Tibial artery (tissue), 4 donors: ENCODE measurements at places on chromosomes 12 and 14.

- H3K4me1 ChIP-seq: no peaks in the 10 kb centered on the region
- no peaks in the 10 kb centered on the region for H3K36me3 ChIP-seq
- DNase-seq: no peak
- no peak overlapping the region for H3K27ac ChIP-seq
- no peaks in the 10 kb centered on the region for H3K27me3 ChIP-seq
These were observed 7.5 kb downstream of the BDKRB2 start for GRCh38 chr14:96212140-96212539.

- no peak for DNase-seq
- H3K4me1 ChIP-seq: no peaks in the 10 kb centered on the region
- no peaks in the 10 kb centered on the region for H3K36me3 ChIP-seq
These were observed 110.0 kb downstream of the EFCAB11 start for GRCh38 chr14:89844508-89844907.

DNA sequence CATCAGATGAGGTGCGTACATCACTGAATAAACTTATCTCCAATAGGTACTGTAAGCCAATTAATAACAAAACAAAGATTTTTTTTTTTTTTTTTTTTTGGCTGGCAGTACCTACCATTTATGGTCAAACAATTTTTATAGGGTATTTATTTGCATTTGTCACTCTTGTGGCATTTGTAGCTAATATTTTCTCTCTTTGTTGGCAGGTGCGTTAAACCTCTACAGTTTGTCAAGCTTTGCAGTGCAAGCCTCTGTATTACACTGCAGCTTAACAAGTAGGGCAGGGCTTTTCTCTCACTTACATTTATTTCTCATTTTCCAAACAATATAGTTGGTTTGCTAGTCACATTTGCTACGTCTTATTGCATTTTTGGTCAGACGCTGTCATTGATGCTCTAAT, 12.3 kb downstream of the PRPF39 start:
- no peaks in the 10 kb centered on the region for H3K4me1 ChIP-seq
- H3K27me3 ChIP-seq: no peaks in the 10 kb centered on the region
- H3K27ac ChIP-seq: no peak overlapping the region
- no peak overlapping the region for H3K4me3 ChIP-seq

DNA sequence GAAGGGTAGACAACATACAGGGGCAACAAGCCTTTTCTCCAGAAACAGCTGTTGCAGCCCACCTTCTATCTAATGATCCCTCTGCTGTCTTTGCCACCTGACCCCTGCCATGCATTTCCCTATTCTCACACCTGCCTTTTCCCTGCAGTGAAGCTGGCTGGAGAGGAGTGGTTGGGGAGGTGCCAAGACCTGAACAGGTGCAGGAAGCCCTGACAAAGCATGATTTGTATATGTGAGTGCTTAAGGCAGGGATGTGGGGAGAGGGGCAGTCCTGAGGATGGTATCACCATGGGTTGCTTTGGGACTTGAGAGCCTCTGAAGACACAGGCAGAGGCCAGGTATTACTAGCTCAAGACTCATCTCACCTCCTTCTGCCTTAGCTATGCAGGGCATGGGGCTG, 2.9 kb upstream of the PFDN5 start:
- no peak for DNase-seq
- peaks cover 22% of the 10 kb centered on the region for H3K4me1 ChIP-seq
- no peak overlapping the region for H3K4me3 ChIP-seq
- H3K27me3 ChIP-seq: no peaks in the 10 kb centered on the region
- no peak overlapping the region for H3K27ac ChIP-seq

- no peak for DNase-seq
- H3K27me3 ChIP-seq: no peaks in the 10 kb centered on the region
- no peaks in the 10 kb centered on the region for H3K4me1 ChIP-seq
- no peak overlapping the region for H3K27ac ChIP-seq
These were observed 256.2 kb upstream of the DDHD1 start for GRCh38 chr14:53409289-53409688.

GRCh38 chr12:62934239-62934798, 631 bp downstream of the PPM1H start:
- H3K36me3 ChIP-seq: no peaks in the 10 kb centered on the region
- peak overlapping the region; percentile 73 for H3K27ac ChIP-seq
- no peaks in the 10 kb centered on the region for H3K27me3 ChIP-seq
- H3K4me1 ChIP-seq: peaks cover 6% of the 10 kb centered on the region
- H3K4me3 ChIP-seq: peak overlapping the region; percentile 77

DNA sequence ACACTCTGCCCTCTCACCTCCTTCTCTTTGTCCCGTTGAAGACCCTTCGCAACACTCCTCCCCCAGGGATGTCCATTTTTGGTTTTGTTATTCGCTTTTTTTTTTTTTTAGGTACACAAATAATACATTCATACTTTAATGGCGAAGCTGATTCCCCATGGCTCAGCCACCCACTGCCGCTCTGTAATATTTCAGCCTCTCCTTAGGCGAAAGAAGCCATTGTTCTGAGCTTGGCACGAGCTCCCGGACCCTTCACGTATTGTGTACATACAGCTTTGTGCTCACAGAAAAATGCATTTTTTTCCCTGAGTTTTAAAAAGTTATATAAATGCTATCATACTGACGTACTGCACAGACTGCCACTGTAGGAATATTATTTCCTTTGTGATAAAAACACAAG, 115.0 kb downstream of the TMEM132C start:
- no peak overlapping the region for H3K27ac ChIP-seq
- no peaks in the 10 kb centered on the region for H3K27me3 ChIP-seq
- no peaks in the 10 kb centered on the region for H3K4me1 ChIP-seq
- H3K4me3 ChIP-seq: no peak overlapping the region
- no peak for DNase-seq

DNA sequence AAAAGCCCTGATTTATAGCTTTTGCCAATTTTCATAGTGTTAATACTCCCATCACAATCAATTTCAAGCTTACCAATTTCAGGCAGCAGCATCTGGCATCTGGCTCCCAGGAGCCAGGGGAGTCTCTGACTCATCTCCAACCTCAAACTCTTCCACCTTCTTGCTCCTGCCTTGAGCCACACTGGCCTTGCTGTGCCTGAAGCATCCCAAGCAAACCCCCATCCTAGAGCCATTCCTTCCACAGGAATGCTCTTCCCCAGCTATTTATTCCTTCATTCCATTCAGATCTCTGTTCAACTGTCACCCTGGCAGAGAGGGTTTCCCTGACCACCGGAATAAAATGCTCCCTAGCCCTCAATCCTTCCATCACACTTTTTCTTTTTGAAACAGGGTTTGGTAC, 13.9 kb upstream of the PPP1CC start:
- no peak overlapping the region for H3K4me3 ChIP-seq
- H3K27me3 ChIP-seq: no peaks in the 10 kb centered on the region
- DNase-seq: no peak
- no peaks in the 10 kb centered on the region for H3K4me1 ChIP-seq
- no peak overlapping the region for H3K27ac ChIP-seq
- no peaks in the 10 kb centered on the region for H3K36me3 ChIP-seq

DNA sequence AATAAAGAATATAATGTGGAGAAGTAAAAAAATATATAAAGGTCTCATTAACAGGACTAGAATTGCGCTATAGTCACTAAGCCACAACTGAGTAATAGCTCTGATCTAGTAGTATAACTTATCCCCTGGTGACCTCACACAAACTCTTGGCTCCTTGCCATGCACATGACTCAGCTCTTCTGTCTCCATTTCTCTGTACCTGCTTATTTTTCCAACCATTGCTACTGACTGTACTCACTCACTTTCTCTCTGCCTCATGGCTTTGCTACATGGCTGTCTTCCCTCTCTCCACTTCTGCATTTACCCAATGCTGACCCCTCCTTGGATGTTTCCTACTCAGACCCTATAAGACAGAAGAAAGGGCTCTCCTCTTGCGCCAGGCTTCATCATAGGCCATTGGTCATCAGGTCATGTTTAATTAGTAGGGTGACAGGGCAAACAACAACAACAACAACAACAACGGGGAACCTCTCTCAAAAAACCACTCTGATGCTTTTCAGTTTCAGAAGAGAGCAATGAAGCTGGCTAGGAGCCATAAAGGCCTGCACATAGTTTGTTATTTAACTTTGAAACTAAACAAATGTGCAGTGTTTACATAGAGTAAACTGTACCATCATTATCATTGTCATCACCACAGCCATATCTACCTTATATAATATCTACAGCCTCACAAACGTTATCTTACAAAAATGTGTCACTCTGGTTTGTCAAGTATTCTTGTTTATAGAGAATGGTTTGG, 25.6 kb upstream of the KRAS start:
- no peak overlapping the region for H3K27ac ChIP-seq
- H3K27me3 ChIP-seq: no peaks in the 10 kb centered on the region
- H3K4me1 ChIP-seq: no peaks in the 10 kb centered on the region
- no peak overlapping the region for H3K4me3 ChIP-seq

GRCh38 chr14:50668826-50669143, 679 bp upstream of the SAV1 start:
- no peaks in the 10 kb centered on the region for H3K27me3 ChIP-seq
- peaks cover 7% of the 10 kb centered on the region for H3K36me3 ChIP-seq
- no peak for DNase-seq

GRCh38 chr14:75752907-75753594, 92.0 kb downstream of the TTLL5 start:
- no peaks in the 10 kb centered on the region for H3K4me1 ChIP-seq
- peak overlapping the region; percentile 43 for H3K27ac ChIP-seq
- no peak overlapping the region for H3K4me3 ChIP-seq
- H3K36me3 ChIP-seq: peaks cover 3% of the 10 kb centered on the region

GRCh38 chr14:104547998-104548700, 31.4 kb upstream of the C14orf180 start:
- no peaks in the 10 kb centered on the region for H3K27me3 ChIP-seq
- H3K27ac ChIP-seq: no peak overlapping the region
- no peaks in the 10 kb centered on the region for H3K4me1 ChIP-seq
- DNase-seq: peak; percentile 34
- no peak overlapping the region for H3K4me3 ChIP-seq

GRCh38 chr12:15152456-15152855, 68.8 kb downstream of the RERG start:
- DNase-seq: peak; percentile 53
- H3K4me1 ChIP-seq: peaks cover 69% of the 10 kb centered on the region
- H3K36me3 ChIP-seq: no peaks in the 10 kb centered on the region
- no peaks in the 10 kb centered on the region for H3K27me3 ChIP-seq
- H3K4me3 ChIP-seq: no peak overlapping the region

DNA sequence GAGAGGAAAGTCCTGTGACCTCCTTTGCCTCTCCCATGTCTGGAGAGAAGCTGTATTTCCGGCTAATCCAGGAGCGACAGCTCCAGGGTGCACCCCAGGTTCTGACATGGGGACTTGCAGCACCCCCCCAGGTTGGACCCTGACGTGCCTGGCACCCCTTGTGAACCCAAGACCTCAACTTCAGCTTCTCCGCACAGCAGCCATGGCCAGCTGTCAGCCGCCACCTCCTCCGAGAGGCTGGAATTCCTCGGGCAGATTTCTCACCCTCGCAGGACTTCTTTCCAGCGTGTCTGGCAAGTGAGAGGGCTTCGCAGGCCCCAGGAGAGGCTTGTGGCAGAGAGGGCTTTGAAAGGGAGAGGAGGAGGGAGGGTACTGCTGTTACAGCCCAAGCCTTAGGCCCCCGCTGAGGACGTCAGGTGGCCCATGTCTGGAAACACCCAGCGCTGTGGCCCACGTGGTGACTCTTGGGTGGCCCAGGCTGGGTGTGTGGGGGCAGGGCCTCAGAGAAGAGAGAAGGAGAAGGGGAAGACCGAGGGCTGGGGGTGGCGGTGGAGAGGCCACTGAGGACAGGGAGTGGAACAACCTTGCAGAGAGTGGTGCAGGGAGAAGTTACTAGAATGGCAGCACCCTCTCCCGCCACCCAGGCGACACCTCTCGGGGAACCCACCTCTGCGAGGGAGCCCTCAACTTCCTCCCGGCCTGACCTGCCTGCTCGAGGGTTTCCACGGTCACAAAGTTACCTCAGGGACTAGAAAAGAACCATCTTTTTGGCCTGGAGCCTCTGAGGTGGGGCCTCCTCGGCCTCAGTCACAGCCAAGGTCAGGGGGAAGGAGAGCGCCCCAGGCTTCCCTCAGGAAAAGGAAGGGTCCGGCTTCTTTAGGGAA, 11.7 kb upstream of the RPS6KL1 start:
- DNase-seq: peak; percentile 67
- no peak overlapping the region for H3K27ac ChIP-seq
- H3K4me1 ChIP-seq: peaks cover 25% of the 10 kb centered on the region
- no peaks in the 10 kb centered on the region for H3K36me3 ChIP-seq
- no peaks in the 10 kb centered on the region for H3K27me3 ChIP-seq

DNA sequence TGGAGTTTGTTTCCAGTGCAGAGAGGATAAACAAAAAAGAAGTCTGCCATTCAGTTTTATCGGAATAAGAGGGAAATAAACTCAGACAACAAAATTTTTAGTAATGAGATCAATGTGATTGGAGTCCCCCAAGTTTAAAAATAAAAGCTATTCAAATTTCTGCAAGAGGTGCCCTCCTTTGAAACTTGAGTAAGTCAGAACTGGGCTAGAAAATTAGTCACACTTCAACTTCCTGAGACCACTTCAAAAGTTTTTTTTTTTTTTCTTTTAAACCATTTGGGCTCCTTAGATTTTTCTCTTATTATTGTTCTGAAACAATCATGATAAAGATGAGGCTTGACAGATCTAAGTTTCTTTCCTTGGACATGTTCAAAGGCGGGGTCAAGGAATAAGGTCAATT, 3.2 kb downstream of the DACT1 start:
- peaks cover 35% of the 10 kb centered on the region for H3K36me3 ChIP-seq
- no peaks in the 10 kb centered on the region for H3K27me3 ChIP-seq
- no peak overlapping the region for H3K27ac ChIP-seq
- no peak overlapping the region for H3K4me3 ChIP-seq

DNA sequence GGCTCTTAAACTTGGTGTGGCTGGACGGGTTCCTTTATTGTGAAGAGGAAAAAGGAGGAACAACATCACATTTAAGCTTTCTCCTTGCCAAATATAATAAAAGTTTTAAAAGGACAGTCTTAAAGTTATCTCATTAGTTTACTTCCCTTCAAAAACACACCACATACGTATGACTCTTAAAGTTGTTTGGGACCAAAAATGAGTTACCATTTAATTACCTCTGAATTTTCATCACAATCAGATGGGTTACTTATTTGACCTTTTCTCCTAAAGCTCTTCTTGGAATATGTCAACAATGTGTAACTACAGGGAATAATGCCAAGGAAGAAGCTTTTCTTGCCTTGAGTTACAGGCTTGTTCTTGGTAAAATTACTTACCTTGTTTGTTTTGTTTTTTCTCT, 16.4 kb downstream of the RAB21 start:
- peaks cover 34% of the 10 kb centered on the region for H3K4me1 ChIP-seq
- peaks cover 31% of the 10 kb centered on the region for H3K36me3 ChIP-seq
- H3K27ac ChIP-seq: no peak overlapping the region
- H3K27me3 ChIP-seq: no peaks in the 10 kb centered on the region

DNA sequence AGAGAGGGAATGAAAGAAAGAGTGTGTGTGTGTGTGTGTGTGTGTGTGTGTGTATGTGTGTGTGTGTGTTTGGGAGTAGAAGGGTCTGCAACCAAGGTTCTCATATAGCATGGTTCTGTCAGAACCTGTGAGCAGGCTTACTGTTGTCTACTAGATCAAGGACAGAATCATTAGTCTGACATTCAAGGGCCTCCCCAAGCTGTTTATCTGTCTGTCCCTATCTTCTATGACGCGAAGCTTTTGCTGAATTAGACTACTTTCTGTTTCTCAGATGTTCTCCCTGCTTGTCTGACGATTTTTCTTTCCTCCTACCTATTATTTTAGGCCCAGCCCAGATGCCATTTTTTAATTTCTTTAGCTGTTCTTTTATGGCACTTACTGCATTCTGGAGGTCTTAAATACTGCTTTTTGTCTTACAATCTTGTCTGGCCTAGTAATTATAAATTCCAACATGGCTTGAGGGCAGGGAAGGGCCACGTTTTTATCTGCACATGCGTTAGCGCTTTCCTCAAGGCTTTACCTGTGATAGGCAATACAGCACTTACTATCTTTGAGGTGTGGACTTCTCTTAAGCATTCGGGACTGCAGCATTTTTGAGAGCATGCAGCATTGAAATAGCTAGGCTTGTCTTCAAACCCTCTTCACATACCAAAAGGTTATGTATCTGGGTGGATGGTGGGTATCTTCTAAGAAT, 150.2 kb downstream of the TTLL5 start:
- no peak for DNase-seq
- H3K27me3 ChIP-seq: no peaks in the 10 kb centered on the region
